ENCODE measurements at places on chromosomes 2 and 18. TPM values are rescaled to one million over a fixed set of nuclear protein-coding genes. Genes with fewer than 3 reads are reported as not detected.

GRCh38 chr2:81250270-81250669, 945.7 kb upstream of the LRRTM1 start:
- no peak for DNase-seq

DNA sequence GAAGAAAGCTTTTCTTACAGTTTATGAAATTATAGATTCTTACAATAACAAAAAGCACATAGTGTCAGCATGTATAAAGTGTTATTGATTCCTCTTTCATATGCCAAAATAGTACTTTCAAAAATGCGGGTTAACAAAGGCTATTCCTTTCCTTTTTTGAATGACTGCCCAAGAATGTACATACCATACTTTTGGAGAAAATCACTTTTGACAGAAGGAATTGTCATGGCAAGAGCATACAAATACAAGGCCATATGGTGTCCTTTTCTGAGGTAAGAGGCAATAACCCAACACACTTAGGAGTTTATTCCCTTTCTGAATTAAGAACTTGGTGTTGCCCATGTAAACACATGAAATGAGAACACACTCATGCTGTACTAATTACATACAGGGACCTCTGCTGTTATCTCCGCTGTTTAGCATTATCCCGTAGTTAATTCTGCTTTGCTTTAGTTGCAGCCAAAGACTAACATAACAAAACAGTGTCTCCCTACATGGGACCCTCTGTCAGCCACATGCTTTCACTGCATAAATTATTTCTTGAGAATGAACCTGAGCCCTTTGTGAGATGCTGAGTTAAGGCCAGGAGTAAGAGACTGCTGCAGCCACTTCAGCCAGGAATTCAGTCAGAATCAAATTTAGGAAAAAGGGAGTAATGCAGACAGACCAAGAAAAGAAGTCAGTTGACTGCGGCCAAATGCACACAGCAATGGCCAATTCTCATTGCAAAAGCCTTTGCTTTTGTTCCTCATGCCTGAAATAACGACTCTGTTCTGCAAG, 67.0 kb downstream of the CDH2 start:
- no peak for DNase-seq

DNA sequence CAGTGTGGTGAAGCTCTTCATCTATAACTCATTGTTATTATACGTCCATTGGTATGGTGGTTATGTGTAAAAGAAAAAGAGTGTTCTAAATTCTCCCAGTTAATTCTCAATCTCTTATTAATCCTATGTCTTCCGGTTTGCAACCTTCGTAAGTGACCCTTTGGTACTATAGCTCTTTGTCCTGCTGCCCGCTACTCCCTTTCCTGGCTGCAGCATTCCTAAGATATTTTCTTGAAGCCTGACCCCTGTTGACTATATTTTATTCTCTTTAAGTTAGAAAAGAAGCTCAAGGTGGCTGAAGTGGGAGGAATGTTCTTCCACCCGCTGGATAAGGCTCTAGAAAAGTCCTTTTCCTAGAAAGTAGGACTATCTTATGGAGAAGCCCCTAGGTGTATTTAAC, 684.8 kb downstream of the SOCS6 start:
- DNase-seq = no peak

DNA sequence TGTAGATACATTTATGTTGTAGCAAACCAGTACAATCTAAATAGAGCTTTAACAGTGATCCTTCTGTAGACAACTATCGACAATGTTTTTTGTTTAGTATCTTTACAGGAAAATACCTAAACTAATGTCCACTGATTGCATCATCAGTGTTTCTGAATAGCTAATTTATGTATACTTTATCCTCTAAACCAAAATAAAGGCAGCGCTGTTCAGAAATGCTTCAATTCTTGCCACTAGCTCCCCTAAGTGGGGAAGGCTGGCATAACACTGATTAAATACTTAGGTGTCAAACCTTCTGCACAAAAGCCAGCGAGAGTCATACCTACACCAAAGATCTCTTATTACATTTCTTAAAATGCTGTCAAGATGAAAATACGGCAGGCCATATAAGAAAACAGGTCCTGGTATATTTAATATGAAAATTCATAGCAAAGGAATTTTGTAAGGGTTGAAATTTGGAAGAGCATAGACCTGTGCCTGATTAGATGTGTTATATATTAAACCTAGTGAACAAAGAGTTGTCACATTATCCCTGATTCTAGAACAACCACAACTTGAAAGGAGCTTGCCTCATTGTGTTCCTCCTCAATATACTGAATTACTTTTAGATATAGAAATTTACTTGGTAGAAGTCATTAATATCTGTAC, 1693.4 kb upstream of the SLC39A10 start:
- no peak for DNase-seq

GRCh38 chr2:233145726-233146125, 85.6 kb downstream of the INPP5D start:
- no peak for DNase-seq

GRCh38 chr2:156476021-156476849, 40.1 kb downstream of the GPD2 start:
- no peak for DNase-seq

- no peak for DNase-seq
Observed at GRCh38 chr18:69480460-69480859, 79.8 kb downstream of the DOK6 start.

GRCh38 chr2:190379249-190379964, 28.7 kb upstream of the MFSD6 start:
- no peak for DNase-seq

DNA sequence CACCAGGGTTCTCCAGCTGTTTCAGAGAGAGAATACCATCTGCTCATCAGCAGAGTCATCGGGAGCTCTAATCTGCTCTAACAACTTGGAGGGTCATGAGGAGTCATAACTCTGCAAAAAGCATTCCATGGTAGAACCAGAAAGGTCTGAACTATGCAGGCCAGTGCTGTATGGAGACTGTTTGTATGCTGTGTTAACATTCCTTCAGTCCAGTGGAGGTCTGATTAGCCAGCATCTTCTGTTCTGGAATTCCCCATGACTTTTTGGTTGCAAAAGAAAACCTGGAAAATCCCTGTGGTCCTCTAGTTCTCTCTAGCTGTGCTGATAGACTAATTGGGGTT, 9.4 kb upstream of the ITGB6 start:
- DNase-seq = no peak

DNA sequence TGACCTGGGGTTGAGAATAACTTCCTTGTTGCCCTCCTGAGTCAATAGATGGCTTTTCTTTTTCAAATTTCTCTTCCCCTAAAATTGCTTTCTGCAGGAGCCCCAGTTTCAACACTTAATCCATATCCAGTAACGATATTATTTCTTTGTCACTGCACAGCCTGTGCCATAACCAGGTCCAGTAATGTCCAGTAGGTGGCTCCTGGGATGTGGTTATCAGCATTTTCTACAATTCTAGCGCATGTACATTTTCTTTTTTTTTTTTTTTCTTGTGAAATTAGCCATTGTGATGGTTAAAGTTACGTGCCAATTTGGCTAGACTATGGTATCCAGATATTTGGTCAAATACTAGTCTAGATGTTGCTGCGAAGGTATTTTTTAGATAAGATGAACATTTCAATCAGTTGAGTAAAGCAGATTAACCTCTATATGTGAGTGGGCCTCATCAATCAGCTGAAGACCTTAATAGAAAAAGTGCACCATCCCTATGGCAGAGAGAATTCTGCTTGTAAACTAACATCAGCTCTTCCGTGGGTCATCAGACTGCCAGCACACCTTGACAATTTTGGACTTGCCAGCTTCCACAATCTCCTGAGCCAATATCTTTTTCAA, 72.9 kb upstream of the SCG2 start:
- no peak for DNase-seq

DNA sequence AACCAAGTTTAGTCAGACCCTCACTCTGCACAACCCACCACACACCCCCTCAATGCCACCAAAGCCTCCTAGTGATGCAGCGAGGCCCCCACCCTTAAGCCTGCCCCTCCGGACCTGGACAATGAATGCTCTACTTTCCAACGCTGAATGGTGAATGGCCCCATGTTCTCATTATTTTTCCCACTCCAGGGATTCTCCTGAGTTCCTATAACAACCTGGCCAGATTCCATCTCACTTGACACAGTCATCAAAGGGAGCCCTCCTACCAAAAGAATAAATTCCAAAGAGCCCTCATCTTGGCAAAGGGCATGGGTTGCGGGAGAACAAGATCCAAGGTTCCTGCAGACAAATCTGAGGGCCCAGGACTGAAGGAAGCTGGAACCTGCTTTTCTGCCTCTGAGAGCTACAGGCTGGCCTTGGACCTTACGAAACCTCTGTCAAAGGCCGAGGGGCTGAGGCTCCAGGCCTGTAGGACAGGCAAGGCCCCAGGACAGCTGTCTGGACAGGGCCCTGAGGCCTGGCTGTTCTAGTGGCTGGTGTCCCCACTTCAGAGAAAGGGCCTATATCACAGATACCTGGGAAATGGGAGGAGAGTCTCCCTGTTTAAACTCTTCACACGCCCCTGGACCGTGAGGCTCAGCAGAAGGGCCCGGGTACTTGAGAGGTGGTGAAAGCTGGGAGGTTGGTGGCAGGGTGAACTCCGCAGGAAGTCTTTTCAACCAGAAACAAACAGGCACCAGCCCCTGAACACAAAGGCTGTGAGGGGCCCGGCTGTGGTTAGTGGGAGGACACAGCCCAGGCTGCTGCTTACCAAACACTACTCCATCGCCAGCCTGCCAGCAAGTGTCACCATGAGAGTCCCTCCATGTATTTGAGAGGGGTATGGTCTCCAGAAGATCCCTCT, 27.3 kb downstream of the SFXN5 start:
- DNase-seq = no peak

DNA sequence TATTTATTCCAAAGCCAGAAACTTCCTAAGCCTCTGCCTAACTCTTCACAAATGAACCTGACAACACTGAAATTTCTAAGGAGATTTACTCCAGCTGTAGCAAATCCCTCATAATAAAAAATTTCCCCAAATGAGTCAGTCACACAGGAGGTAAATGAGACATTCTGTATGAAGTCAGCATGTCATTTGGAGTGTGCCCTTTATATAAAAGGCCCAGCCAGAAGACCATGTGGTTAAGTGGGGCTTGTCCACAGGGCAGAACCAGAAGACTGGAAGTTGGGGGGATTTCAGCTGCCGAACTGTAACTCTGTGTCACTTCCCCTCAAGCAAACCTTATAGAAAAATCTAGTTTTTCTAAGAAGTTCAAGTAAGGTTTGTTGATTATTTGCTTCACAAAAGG, 30.2 kb downstream of the NRP2 start:
- no peak for DNase-seq

DNA sequence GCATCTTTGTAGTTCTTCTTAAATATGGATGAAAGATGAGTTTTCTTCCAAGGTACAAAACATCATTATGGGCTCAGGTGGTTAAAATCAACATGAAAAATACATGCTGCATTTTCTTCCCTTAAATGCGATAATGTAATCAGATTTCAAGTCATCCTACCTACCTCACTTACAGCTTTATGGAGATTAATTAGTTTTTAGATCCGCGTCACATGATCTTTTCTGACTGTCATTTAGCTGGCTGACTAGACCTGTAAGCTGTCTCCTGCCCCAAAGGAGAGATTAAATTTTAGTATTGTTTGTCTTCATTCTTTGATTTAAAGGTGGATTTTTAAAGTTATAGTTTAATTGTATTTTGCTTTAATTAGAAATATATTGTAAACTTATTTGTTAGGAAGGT, 678.0 kb upstream of the ZEB2 start:
- DNase-seq = no peak

- no peak for DNase-seq
Observed at GRCh38 chr2:102304268-102304667, 7.1 kb upstream of the IL1RL1 start.

- no peak for DNase-seq
Observed at GRCh38 chr2:188279093-188279445, 12.6 kb upstream of the GULP1 start.

GRCh38 chr2:150167711-150168110, 319.8 kb downstream of the RND3 start:
- DNase-seq = no peak

- DNase-seq = no peak
Observed at GRCh38 chr2:223820549-223820948, 16.8 kb downstream of the AP1S3 start.

- no peak for DNase-seq
Observed at GRCh38 chr2:231235217-231235616, 36.8 kb downstream of the ARMC9 start.

GRCh38 chr2:58508006-58508405, 266.9 kb upstream of the FANCL start:
- DNase-seq = no peak

DNA sequence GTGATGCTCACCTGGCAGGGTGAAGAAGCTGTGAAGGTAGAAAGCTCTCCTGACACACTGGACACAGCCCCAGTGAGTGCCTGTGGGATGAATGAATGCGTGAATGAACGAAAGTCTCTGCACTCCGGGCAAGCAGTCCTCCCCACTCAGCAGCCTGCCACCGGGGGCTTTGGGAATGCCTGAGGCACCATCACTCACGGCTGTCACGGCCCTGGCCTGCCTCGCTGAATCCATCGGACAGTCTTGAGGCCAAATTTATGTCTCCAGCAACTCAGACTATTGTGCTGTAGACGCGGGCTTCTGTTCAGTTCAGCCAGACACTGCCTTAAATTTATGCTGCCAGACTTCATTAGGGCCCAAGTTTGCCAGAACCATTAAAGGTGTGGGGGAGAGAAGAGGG, 62.9 kb upstream of the TEX51 start:
- no peak for DNase-seq

GRCh38 chr2:178269438-178270224, 75.3 kb downstream of the OSBPL6 start:
- no peak for DNase-seq

GRCh38 chr2:215746887-215747615, 266.3 kb downstream of the MREG start:
- DNase-seq = no peak

GRCh38 chr18:70848329-70848728, 559.5 kb downstream of the SOCS6 start:
- DNase-seq = no peak

The CLEC4F gene
- 0.11 TPM for total RNA-seq

The GREB1 gene
- 0.85 TPM for total RNA-seq

The AMER3 gene
- total RNA-seq = 0.40 TPM

The NCKAP5 gene
- 5.8 TPM for total RNA-seq

The HNMT gene
- 78.2 TPM for total RNA-seq

The CABLES1 gene
- 9.4 TPM for total RNA-seq

The SERPINB10 gene
- total RNA-seq = not detected

The SNED1 gene
- 9.4 TPM for total RNA-seq

The ANKRD23 gene
- total RNA-seq = 3.7 TPM

The TFCP2L1 gene
- 149 TPM for total RNA-seq

The VIT gene
- 1.3 TPM for total RNA-seq

The ALPG gene
- 1.8 TPM for total RNA-seq

The HOXD3 gene
- 9.5 TPM for total RNA-seq

All from left colon (tissue), 2 donors.